ENCODE measurements at places on chromosomes 13 and 19.

- DNase-seq: no peak
Measured at GRCh38 chr19:19260417-19261214, 12.5 kb downstream of the TM6SF2 start.

DNA sequence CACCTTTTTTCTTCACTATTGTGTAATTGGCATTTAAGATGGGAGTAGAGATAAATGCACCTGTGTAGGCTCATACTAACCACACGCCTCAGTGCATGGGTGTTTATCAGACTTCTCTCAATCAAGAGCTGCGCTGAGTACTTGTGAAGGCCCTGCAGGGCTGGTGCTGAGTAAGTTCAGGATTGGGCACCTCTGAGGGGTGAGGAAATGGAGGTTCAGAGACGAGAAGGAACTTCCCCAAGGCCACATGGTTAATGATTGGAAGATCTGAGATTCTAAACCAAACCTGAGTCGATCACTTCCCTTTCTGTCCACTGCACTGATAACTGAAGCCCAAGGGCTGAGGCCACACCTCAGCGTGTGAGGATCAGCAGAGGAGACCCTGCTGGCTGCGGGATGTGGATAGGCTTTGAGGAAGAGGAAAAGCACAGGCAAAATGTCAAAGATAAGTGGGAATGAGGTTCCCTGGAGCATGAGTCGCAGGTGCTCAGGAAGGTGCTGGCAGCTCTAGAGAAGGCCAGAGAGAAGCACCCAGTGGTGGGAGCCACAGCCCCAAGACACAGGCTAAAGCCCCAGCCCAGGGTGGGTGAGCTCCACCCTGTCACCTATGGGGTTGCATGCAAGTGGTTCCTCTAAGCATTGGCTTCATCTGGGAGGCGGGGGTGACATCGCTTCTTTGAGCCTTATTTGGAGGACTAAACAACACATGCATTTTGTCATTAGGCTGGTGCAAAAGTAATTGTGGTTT, 32.3 kb upstream of the GJB6 start:
- no peak for DNase-seq

DNA sequence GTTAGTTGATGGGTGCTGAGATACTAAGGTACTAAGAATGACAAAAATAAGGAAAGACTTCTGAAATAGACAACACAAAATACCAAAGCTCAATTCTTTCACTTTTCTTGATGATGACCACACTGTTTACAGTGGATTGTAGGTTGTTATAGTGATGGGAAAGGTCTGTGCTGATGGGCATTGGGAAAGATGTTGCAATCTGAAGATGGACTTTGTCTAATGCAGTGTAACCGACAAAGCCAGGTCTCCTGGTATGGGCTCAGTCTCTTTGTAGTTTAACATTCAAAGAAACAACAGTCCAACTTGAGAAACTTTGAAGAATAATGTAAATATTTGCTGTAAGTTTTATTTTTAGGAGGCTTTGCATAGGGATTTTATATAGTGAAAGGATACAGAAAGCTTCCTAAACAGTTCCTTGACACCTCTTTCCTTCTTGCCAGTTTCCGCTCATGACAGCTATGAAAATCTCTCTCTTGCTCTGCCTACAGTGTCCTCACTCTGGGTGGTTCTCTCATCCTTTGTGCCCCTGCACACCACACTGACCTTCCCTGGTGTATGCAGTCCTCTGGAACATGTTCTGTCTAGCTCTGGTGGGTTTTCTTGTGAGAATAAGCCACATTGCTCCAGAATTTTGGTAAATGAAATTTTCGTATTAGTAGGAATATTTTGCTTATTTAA, 172.2 kb downstream of the KCNRG start:
- DNase-seq: no peak

DNA sequence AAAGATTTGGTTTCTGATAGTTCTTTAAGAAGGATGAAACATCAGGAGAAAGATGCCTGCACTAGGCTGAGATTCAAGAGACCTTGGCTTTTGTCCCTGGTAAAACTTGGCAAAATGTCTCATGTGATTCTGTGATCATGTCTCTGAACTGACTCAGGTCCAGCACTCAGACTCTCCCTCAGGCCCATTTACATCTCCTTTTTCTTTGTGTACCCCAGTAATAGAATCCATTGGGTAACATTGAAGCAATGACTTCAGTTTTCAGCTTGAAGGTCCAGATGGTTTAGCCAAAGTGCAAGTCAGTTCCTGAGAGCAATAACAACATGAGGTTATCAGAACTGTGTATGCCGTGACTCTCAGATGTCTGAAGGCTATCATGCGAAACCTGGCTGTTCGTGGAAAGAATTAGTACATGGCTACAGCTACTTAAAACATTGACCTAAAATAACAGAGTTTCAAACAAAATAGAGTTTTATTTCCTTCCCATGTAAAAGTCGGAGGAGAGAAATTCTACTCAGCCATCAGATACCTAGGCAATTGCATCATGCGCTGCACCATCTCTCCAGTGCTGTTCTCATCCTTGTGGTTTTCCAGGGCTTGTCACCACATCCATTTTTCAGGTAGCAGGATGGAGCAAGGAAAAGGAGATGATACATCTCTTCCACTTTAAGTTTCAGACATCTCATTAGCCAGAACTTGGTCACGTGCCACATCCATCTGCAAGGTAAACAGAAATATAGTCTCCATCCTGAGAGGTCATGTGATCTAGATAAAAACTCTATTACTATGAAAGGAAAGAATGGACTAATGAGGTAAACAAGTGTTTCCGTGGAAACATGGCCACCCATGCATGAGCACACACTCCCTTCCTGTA, 117.3 kb downstream of the POSTN start:
- DNase-seq: peak; percentile 26

DNA sequence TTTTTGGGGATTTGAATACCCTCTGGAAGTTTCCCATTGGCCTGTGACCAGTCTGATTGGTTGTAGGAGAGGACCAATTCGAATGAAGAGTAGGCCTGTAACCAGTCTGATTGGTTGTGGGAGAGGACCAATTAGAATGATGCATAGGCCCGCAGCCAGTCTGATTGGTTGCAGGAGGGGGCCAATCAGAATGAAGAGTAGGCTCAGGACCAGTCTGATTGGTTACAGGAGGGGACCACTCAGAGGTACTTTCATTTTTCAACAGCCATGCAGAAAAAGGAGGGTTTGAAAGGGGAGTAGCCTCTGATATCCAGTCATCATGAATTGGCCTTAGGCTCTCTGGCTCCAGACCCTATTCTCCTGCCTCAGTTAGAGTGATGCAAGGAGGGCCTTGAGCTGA, 30.4 kb upstream of the SLC1A5 start:
- no peak for DNase-seq
